ENCODE measurements at places on chromosomes 5 and 9. TPM values are rescaled to one million over a fixed set of nuclear protein-coding genes. Genes with fewer than 3 reads are reported as not detected.

Gene LCN15
- total RNA-seq: not detected

Gene PDGFRB
- 93.1 TPM for total RNA-seq

Gene OBP2B
- not detected for total RNA-seq

Gene FIBCD1
- not detected for total RNA-seq

Gene HAND1
- not detected for total RNA-seq

Gene SERF1A
- total RNA-seq: 18.2 TPM

Gene TLX3
- not detected for total RNA-seq

Gene IFNE
- total RNA-seq: not detected

Gene KIF20A
- 1.5 TPM for total RNA-seq

Gene IFNA10
- not detected for total RNA-seq

Gene ECPAS
- total RNA-seq: 73.6 TPM

Gene RAB14
- 46.2 TPM for total RNA-seq

Gene TMEM171
- 0.88 TPM for total RNA-seq

Gene NDUFAF2
- 7.0 TPM for total RNA-seq

All from natural killer cell (primary cell).